Stimulated activated memory B cell treated with anti-CD40 and anti-IgM and Interleukin-4, amounts not matched to agents 10 μg/mL and 1 μg/mL and 100 μg/mL, for 72 hours (primary cell): ENCODE measurements at places on chromosomes 5 and 9.

DNA sequence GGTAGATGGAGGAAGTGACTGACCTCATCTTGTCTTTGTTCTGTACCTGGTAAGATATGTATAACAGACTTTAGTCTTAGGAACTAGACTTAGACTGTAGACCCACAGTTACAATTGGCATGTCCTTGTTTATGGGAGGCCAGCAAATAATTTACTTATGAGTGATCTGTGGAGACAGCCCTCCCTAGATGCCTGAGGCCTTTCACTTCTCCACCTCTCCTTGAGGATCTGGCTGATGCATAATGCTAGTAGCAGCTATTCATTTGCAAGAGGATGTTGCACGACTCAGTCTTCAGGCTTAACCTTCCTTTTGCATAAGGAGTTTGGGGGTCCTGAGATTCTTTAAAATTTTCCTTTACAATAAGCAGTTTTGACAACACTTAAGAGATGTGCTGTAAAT, 100.7 kb downstream of the YTHDC2 start:
- H3K27me3 ChIP-seq, result peaks cover 27% of the 10 kb centered on the region
- ATAC-seq, result no peak
- H3K27ac ChIP-seq, result no peak overlapping the region
- no peaks in the 10 kb centered on the region for H3K4me1 ChIP-seq
- no peak overlapping the region for H3K4me3 ChIP-seq

GRCh38 chr9:122097679-122098315, 4.7 kb upstream of the TTLL11 start:
- H3K4me3 ChIP-seq, result no peak overlapping the region
- H3K27me3 ChIP-seq, result no peaks in the 10 kb centered on the region
- H3K36me3 ChIP-seq, result no peaks in the 10 kb centered on the region

DNA sequence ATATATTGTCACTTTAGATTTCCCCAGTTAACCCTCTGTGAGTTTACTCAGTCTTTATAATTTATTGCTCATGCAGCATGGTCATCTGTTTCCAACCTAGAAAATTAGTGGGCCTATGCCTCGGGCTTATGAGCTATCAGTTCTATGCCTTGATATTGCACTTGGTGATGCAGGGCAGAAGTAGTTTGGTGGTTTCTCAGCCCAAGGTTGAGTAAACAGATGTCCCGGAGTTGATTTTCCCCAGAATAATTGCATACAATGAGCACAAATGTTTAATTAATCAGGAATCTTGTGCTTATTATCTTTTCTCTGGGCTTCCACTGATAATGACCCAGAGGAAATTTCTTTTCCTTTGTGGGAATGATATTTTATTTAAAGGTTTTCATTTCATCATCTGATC, 474.0 kb downstream of the CCDC171 start:
- H3K27ac ChIP-seq, result no peak overlapping the region
- no peaks in the 10 kb centered on the region for H3K27me3 ChIP-seq
- no peak overlapping the region for H3K4me3 ChIP-seq

GRCh38 chr5:79976759-79977515, 14.1 kb downstream of the MTX3 start:
- H3K4me3 ChIP-seq, result no peak overlapping the region
- ATAC-seq, result no peak
- H3K27me3 ChIP-seq, result no peaks in the 10 kb centered on the region
- H3K36me3 ChIP-seq, result peaks cover 58% of the 10 kb centered on the region

- no peaks in the 10 kb centered on the region for H3K27me3 ChIP-seq
- no peak for ATAC-seq
- H3K36me3 ChIP-seq, result no peaks in the 10 kb centered on the region
- H3K4me3 ChIP-seq, result no peak overlapping the region
- peak overlapping the region; percentile 61 for H3K27ac ChIP-seq
These were observed 216.2 kb downstream of the PIK3R1 start for GRCh38 chr5:68431601-68432337.

DNA sequence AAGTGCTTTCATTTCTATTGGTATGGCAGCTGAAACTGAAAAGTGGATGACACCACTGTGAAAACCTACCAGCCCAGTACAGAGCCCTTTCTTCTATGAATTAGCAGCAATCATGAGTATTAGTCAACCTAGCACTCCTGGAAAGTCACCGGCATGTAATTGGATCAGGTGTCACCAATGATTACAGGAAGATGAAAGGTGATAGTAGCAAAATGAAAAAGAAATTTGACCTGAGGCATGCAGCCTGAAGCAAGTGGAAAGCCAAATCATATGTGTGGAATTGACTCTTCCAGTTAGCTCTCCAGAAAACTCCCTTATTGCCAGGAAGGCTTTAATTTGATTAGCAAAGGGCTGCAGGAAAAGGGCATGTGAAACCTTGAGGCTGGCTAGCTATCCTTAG, 81.2 kb upstream of the NAA35 start:
- H3K4me3 ChIP-seq, result no peak overlapping the region
- no peaks in the 10 kb centered on the region for H3K4me1 ChIP-seq
- H3K27me3 ChIP-seq, result no peaks in the 10 kb centered on the region
- H3K27ac ChIP-seq, result no peak overlapping the region
- no peak for ATAC-seq
- H3K36me3 ChIP-seq, result peaks cover 40% of the 10 kb centered on the region

DNA sequence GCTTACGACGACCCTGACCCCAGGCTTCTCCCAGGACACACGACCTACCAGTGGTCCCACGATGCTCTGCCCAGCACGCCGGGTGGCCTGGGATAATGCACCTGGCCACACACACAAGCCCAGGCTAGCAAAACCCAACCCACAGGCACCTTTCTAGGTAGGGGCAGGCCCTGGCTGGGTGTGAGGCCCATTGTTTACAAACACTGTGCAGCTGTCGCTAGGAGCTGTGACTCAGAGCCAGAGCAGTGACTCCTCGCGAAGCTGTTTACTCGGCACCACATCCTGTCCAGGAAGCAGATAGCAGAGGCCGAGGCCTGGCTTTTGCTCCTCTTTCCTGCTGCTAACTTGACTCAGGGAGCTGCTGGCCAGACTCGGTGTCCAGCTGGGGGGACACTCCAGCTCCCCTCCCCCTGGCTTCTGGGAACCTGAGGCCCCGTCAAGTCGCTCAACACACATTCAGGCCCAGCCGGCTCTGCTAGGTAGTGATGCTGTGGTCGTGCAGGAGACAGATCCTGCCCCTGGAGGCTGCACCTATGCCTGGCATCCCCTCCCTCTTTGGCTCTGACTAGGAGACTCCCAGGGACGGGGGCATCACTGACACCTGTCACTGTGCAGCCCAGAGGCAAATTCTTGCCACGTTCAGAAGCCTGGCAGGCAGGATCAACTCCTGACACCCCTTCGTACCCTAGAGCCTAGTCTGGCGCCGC, 12.8 kb upstream of the RALGDS start:
- peak; percentile 98 for ATAC-seq
- peak overlapping the region; percentile 98 for H3K27ac ChIP-seq
- no peaks in the 10 kb centered on the region for H3K27me3 ChIP-seq
- H3K4me1 ChIP-seq, result peaks cover 63% of the 10 kb centered on the region
- peaks cover 5% of the 10 kb centered on the region for H3K36me3 ChIP-seq

GRCh38 chr9:135962696-135963307, 1.6 kb upstream of the UBAC1 start:
- peaks cover 52% of the 10 kb centered on the region for H3K4me1 ChIP-seq
- peak overlapping the region; percentile 81 for H3K27ac ChIP-seq
- H3K4me3 ChIP-seq, result no peak overlapping the region
- no peak for ATAC-seq

DNA sequence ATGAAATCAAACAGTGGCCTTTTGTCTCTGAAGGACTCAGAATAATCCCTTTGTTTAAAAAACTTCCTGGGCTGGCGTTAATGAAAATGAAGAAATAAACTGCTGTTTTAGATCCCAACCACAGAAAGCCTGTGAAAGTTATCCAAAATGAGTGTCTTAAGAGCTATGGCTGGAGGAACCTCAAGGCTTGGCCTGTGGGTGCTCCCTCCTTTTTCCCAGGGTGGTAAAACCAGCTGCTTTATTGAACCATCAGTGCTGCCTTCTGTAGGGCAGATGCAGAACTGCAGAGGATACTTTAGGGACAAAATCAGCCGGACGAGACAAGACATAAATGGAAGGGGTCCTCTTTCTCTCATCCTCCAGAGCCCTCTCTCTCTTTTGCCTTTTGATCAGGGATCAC, 100.9 kb downstream of the SMARCA2 start:
- no peak overlapping the region for H3K27ac ChIP-seq
- H3K27me3 ChIP-seq, result no peaks in the 10 kb centered on the region
- H3K4me3 ChIP-seq, result no peak overlapping the region
- ATAC-seq, result no peak

DNA sequence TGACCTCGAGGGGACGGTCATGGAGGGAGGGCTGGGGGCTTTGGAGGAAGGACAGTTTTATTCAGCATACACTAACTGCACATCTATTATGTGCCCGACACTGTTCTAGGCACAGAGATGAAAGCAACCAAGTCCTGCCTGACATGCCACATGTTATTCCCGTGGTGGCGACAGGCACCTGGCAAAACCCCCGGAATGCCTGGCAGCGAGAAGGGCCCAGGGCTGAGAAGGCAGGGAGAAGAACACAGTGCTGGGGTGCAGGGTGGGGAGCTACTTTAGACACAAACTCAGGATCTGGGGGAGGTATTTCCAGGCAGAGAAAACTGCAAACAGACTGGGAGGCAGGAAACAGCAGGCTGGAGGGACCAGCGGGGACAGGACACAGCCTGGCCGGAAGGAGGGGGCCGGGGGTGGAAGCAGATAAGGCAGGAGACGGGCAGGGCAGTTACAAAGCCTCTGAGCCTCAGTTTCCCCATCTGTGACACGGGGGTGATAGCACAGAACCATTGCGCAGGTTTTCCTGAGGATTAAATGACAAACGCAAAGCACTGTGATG, 77.7 kb downstream of the STK10 start:
- H3K36me3 ChIP-seq, result peaks cover 49% of the 10 kb centered on the region
- H3K4me3 ChIP-seq, result peak overlapping the region; percentile 77
- no peak for ATAC-seq
- peak overlapping the region; percentile 92 for H3K27ac ChIP-seq
- H3K27me3 ChIP-seq, result no peaks in the 10 kb centered on the region
- peaks cover 73% of the 10 kb centered on the region for H3K4me1 ChIP-seq

DNA sequence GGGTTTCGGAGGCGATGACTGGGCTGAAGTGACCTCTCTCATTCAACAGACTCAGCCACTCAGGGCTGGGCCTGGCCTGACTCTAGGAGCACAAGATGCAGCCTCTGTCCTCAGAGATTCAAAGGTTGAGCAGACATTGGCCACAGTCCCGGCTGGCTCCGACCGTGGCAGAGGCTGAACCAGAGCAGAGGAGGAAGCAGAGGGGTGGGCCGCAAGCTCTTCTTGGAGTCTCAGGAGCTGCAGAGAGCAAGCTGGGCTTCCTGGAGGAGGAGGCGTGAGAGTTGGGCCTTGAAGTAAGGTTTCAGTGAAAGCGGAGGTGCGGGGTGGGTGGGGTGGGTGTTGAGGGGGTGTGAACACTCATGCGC, 37.6 kb downstream of the ALG2 start:
- H3K27me3 ChIP-seq, result no peaks in the 10 kb centered on the region
- H3K27ac ChIP-seq, result peak overlapping the region; percentile 93
- peak overlapping the region; percentile 22 for H3K4me3 ChIP-seq
- H3K36me3 ChIP-seq, result peaks cover 13% of the 10 kb centered on the region
- peak; percentile 1 for ATAC-seq
- H3K4me1 ChIP-seq, result peaks cover 100% of the 10 kb centered on the region

GRCh38 chr5:150781706-150782614, 3.4 kb downstream of the SMIM3 start:
- no peak overlapping the region for H3K27ac ChIP-seq
- no peak for ATAC-seq
- H3K4me1 ChIP-seq, result peaks cover 43% of the 10 kb centered on the region
- H3K27me3 ChIP-seq, result peaks cover 54% of the 10 kb centered on the region

DNA sequence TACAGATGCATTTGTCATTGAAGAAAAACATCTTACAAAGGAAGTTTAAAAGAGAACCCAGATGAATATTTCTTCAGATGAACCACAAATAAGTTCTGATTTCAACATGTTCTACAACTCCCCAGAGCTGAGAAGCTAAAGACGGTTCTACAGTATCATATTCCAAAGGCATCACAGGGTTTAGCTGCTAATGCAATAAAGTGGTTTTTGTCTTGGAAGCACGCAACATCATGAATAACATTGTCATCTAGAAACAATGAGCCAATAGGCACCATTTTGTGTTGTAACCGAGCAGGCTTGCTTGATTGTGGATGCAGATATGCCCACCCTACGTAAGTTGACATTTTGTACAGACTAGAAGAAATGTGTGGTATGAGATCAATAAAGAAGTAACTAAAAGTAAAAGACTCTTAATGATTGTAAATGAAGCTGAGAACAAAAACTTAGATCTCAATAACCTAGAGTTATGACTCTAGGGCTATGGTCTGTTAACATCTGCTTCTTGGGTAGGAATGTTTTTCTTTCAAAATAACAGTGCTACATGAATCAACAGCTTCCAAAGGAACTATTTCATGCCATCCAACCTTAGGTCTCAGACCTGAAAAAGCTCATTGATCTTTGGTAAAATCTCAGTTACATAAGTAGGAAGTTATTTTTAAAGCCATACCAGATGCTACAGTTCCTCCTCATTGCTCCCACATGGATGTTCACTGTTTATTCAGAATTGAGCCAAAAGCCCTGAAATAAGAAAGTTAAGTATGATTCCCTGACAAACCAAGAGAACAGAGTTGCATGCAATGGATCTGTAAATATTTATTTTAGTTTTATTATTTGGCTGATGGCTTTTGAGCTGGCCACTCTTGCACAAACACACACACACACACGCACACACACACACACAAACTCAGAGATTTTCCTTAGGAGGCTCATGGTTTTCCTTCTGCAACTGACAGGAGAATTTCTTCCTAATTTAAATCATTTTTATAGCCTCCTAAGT, 118.7 kb upstream of the SLCO6A1 start:
- H3K4me1 ChIP-seq, result no peaks in the 10 kb centered on the region
- no peak overlapping the region for H3K27ac ChIP-seq
- no peak overlapping the region for H3K4me3 ChIP-seq
- H3K36me3 ChIP-seq, result no peaks in the 10 kb centered on the region
- ATAC-seq, result no peak
- H3K27me3 ChIP-seq, result no peaks in the 10 kb centered on the region

GRCh38 chr5:16880547-16880946, 55.5 kb downstream of the MYO10 start:
- ATAC-seq, result no peak
- no peaks in the 10 kb centered on the region for H3K36me3 ChIP-seq
- no peaks in the 10 kb centered on the region for H3K4me1 ChIP-seq
- no peak overlapping the region for H3K4me3 ChIP-seq
- H3K27me3 ChIP-seq, result no peaks in the 10 kb centered on the region
- no peak overlapping the region for H3K27ac ChIP-seq

DNA sequence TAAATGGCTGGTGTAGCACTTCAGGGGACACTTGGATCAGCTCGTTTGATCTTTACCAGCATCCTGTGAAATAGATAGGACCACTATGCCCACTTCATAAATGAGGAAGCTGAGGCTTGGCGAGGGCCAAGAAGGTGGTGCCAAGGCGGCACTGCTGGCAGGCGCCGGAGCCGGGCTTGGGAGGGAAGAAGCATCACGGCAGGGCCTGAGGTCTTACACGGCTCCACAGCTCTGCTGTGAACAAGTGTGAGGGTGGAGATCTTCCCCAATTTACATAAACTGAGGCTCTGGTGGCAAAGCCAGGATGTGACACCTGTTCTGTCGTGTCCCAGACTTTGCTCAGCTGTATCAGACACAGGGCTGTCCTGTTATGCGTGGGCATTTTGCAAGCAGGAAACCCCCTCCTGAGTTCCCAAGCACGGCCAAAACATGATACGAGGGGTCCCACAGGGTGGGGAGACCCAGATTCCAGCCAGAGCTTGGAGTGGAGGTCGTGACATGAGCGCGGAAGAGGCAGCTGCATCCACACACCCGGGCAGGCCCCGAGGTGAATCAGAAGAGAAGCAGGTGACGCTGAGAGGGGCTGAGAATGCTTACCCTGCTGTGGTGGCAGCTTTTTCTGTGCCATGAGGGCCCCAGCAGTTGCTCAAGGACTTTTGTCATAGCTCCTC, 117.5 kb upstream of the BOD1 start:
- ATAC-seq, result peak; percentile 88
- H3K36me3 ChIP-seq, result no peaks in the 10 kb centered on the region
- H3K27me3 ChIP-seq, result no peaks in the 10 kb centered on the region
- H3K27ac ChIP-seq, result peak overlapping the region; percentile 93
- peak overlapping the region; percentile 32 for H3K4me3 ChIP-seq
